ENCODE measurements at places on chromosomes 13 and 19.

- no peak for DNase-seq
Observed at GRCh38 chr13:25421612-25422011, 49.8 kb downstream of the ATP8A2 start.

DNA sequence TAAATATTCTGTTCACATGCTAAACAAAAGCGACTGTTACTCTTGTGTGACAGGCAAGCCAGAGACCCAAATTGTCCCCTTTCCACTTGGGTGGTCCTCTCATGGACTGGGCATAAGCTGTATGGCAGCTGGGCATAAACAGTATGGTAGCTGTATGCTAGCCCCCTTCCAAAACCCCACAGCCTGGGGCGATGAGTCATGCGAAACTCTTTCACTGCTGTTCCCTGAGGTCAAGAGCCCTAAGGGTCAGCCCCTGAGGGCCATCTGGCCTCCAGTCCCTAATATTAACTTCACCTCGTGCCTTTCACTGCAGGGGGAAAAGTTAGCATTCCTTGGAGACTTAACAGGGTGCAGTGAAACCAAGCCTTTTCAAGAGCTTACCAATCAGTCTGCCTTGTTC lies 45.6 kb upstream of the ZNF562 start:
- DNase-seq = no peak

DNA sequence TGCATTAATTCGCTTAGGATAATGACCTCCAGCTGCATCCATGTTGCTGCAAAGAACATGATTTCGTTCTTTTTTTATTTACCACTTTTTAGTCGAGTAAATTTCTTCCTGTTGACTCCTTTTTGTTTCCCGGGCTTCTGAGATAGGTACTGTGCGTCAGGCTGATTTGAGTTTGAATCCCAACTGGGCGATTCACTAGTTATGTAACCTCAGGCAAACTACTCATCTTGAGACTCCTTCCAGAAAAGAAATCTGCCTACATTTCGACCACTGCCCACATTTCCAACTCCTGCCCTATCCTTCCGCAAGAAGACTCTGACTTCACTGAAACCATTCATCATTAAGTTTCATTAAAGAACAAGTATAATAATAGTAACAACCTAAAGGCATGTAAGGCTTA lies 8.2 kb downstream of the SCEL start:
- DNase-seq = no peak

DNA sequence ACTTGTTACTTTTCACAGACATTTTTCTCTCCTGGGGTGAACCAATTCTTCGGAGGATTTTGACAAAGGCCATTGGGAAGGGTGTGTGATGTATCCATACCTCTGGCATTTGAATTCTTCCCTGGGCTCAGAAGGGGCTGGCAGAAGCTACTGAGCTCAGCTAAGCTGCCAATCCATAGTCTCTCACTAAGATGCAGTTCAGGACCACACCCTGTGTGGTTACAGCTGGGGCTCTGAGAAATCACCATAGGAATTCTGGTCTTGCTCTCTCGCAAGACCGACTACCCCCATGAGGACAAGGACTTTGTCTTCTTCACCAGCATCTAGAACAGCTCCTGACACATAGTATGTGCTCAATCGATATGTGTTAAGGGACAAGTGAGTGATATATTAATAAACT lies 6.0 kb downstream of the C13orf42 start:
- DNase-seq = no peak

GRCh38 chr19:14516048-14516534 lies 2.1 kb downstream of the DNAJB1 start:
- DNase-seq = no peak

GRCh38 chr13:44133626-44134025 lies 240.0 kb upstream of the SERP2 start:
- no peak for DNase-seq

GRCh38 chr19:21586311-21587116 lies 81.1 kb downstream of the ZNF429 start:
- no peak for DNase-seq

DNA sequence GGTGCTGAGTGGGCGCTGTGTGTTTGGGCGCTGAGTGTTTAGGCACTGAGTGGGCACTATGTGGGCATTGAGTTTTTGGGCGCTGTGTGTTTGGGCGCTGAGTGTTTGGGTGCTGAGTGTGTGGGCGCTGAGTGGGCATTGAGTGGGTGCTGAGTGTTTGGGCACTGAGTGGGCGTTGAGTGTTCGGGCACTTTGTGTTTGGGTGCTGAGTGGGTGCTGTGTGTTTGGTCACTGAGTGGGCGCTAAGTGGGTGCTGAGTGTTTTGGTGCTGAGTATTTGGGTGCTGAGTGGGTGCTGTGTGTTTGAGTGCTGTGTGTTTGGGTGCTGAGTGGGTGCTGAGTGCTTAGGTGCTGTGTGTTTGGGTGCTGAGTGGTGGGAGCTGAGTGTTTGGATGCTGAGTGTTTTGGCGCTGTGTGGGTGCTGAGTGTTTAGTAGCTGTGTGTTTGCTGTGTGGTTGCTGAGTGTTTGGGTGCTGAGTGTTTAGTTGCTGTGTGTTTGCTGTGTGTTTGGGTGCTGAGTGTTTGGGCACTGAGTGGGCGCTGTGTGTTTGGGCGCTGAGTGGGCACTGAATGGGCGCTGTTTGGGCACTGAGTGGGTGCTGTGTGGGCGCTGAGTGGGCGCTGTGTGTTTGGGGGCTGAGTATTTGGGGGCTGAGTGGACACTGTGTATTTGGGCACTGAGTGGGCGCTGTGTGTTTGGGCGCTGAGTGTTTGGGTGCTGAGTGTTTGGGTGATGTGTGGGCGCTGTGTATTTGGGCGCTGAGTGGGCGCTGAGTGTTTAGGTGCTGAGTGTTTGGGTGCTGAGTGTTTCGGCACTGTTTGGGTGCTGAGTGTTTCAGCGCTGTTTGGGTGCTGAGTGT lies 47.2 kb upstream of the F7 start:
- DNase-seq = peak; percentile 9

- no peak for DNase-seq
Observed at GRCh38 chr13:112771139-112771876, 81.5 kb downstream of the ATP11A start.

DNA sequence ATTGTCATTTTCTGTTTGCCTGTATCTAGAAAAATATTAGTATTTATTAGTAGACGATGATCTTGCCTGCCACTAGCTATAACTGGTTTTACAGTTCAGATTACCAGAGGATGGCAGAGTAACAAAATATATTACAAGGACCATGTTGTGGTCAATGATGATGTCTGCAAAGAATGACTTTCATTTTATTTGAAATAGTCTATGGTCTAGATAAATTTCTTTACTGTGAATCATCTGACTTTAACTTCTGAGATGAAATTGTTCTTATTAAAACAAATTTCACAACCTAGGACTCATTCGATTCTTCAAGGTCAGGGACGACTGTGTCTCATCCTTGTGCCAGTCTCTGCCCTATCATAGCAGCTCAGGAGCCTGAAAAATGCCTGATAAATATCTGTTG lies 637.8 kb upstream of the KLF12 start:
- no peak for DNase-seq

- no peak for DNase-seq
Observed at GRCh38 chr13:113646376-113646775, 11.6 kb downstream of the ATP4B start.

GRCh38 chr19:33814181-33815165 lies 17.8 kb downstream of the KCTD15 start:
- no peak for DNase-seq

- DNase-seq = no peak
Observed at GRCh38 chr19:37963190-37963936, 56.4 kb downstream of the SIPA1L3 start.

GRCh38 chr19:45187421-45188100 lies 9.0 kb downstream of the BLOC1S3 start:
- DNase-seq = no peak

- no peak for DNase-seq
Observed at GRCh38 chr13:110769097-110769496, 55.6 kb downstream of the ING1 start.

- peak; percentile 89 for DNase-seq
Observed at GRCh38 chr19:10270616-10271394, at the start of gene ICAM1. TSS of gene ICAM1 (plus strand) at chr19:10271120. CDS start at chr19:10271160, 40 bp downstream.

GRCh38 chr19:14476673-14477401 lies 1.7 kb upstream of the PTGER1 start:
- no peak for DNase-seq

DNA sequence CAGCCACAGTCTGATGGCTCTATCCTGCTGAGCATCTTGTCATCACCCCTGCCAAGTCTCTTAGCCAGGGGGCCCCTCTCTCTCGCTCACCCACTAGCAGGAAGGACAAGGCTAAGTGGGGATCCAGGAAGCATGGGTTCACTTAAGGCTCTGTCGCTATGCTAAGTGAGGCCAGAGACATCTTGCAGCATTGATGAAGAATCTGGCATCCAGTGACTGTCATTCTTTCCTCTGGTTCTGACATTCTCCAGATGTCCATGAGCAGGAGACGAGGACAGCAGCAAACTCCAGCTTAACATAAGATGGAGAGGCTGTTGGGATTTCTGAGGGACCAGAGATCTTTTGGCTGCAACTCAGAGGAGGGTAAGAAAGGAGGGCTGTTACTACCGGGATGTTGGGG lies 230.2 kb downstream of the TSHZ3 start:
- no peak for DNase-seq

GRCh38 chr13:109157275-109157674 lies 527.9 kb downstream of the MYO16 start:
- DNase-seq = no peak

GRCh38 chr13:90070837-90071525 lies 1276.5 kb upstream of the MIR17HG start:
- no peak for DNase-seq

- DNase-seq = peak; percentile 23
Observed at GRCh38 chr19:51467864-51468544, 9.8 kb upstream of the SIGLEC8 start.

Measured in T-helper 2 cell (primary cell).